SJSA1 (cell line): ENCODE measurements at places on chromosomes 6 and 20. TPM values are rescaled to one million over a fixed set of nuclear protein-coding genes. Genes with fewer than 3 reads are reported as not detected.

GRCh38 chr6:49839957-49840356 lies 26.4 kb downstream of the CRISP1 start:
- no peak overlapping the region for H3K4me3 ChIP-seq
- no peaks in the 10 kb centered on the region for H3K36me3 ChIP-seq
- H3K4me1 ChIP-seq, result no peaks in the 10 kb centered on the region
- no peak for DNase-seq

Gene CST4
- total RNA-seq, result not detected in 2 replicates

- H3K4me1 ChIP-seq, result no peaks in the 10 kb centered on the region
- H3K27ac ChIP-seq, result no peak overlapping the region
- no peaks in the 10 kb centered on the region for H3K36me3 ChIP-seq
- H3K4me3 ChIP-seq, result no peak overlapping the region
- H3K27me3 ChIP-seq, result peaks cover 31% of the 10 kb centered on the region
Observed at GRCh38 chr20:48398506-48399449, 429.0 kb downstream of the PREX1 start.

Gene LPA
- not detected in 2 replicates for total RNA-seq
